OCI-M1 (cell line): ENCODE measurements at places on chromosomes 2 and 18.
A peak's percentile ranks its signal among the peaks of the same experiment; 100 is the strongest.

DNA sequence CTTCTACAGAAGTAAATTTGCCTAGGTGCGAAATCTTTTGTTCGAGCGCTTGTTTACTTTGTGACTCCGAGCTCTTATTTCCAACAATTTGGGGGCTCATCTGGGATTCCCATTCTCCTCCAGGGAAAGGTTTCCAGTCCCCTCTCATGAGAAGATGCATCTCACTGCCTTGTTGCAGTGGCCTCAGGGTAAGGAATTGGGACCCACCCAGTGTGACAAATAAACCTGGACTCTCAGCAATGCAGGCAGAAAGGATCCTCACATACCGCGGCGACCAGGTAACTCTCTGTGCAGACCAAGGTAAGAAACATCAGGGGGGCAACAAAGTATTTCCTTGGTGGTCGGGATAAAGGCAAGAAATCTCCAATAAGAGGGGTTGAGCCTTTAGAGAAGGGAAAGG lies 1169.3 kb downstream of the DSC3 start:
- no peak for DNase-seq

DNA sequence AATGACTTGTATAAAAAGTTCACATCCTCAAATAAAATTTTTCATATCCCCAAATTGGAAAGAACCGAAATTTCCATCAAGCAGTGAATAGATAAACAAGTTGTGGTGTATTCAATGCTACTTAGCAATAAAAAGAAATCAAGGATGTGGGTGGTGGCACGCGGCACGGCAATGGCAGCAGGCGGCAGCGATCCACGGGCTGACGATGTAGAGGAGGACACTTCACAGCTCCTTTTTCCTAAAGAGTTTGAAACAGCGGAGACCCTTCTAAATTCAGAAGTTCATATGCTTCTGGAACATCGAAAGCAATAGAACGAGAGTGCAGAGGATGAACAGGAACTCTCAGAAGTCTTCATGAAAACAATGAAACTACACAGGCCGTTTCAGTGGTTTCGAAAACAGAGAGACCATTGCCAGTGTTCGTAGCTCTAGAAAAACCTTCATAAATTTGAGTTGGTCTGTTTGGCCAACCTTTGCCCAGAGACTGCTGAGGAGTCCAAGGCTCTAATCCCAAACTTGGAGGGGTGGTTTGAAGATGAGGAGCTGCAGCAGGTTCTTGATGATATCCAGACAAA lies 9.8 kb upstream of the IL36A start:
- no peak for DNase-seq

DNA sequence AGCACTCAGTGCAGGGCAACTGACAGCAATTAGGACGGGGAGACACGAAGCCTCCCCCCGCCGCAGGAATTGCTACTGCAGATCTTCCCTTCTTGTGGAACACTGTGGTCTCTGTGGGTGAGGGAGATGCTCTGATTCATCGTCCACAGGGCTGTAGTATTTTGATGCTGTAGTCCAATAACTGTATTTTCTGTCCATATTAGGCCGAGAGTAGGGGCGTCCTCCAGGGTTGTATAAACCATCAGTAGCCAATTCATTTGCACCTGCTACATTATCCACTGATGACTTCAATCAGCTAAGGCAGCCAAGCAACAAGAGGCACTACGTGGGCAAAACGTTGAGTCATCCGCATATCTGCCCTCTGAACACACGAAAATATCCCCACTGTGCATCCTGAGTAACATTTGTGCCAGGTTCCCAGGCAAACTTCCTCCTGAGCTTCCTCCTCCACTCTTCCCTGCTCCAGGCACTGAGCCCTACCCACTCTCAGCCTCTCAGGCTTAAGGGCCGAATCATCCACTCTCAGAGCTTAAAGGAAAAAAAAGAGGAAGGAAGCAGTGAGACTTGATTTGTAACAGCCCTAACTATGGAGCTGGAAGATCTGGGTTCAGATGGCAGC lies 62.1 kb downstream of the LBH start:
- peak; percentile 75 for DNase-seq

DNA sequence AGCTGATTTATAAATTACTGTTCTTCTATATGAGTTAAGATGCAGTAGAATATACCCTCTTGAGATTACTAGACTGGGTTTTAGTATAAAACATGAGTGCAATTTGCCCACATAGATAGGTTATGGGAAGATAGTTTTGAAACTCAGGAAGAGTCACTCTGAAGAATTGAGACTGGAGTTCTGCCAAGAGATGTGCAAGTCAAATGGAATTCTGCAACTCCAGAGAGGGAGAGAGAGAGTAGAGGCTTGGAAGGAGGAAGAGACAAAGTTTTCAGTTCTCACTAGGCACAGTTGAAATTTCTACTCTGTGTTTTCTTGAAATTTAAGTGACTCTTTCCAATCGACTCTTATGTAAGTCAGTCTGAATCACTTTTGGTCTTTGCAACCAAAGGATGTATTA lies 878.8 kb downstream of the TSN start:
- DNase-seq: no peak

DNA sequence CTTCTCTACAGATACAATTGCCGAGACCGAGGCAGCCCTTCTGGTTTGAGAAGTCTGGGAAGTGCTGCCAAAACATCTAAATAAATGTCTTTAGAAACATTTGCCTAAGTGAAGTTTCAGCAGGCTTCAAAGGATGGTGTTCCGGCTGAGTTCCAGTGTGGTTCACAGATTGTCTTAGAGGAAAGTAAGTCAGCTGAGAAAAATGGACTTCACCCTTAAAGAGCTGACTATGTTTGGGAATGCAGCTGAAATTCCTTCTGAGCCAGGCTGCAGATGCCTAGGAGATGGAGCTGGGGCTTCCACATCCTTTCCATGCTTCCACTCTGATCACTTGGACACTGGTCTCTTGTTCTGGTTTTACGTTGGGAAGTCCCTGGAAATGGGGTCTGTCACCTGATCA lies 83.6 kb downstream of the FHOD3 start:
- no peak for DNase-seq

DNA sequence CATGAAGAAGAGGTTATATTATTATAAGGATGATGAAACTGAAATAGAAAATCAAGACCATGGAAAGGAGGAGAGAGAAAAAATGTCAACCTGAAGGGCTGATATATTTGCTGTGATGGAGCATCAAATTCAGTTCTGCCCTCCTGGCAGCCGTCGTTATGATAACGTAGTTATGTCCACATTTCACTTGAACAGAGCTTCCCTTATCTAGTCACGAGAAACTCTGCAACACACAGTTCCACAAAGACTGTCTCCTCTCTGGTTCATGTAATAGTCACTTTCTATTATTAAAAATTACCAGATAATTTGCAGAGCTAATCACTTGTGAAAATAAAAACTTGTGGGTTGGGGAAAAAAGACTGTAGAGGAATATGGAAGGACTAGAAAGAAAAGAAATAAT lies 19.5 kb upstream of the RBMS1 start:
- DNase-seq: peak; percentile 12

- peak; percentile 9 for DNase-seq
Observed at GRCh38 chr2:199230091-199230490, 227.6 kb downstream of the SATB2 start.

DNA sequence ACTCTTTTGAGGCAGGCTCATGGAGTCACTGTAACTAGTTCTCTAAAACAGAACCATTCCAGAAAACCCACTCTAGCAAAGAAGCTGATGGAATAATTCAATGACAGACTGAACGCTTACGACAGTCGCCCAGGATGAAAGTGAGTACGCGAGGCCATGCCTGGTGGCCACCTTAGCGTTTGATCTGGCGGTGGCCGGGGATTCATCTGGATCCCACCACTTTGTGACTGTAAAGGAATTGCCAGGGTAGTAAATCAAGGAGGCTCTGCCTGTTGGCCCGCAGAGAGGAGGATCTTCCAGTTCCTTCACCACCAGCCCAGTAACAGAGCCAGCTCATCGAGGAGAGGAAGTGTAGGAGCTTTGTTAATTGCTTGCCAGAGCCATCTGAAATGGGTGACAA lies 34.6 kb downstream of the GREB1 start:
- DNase-seq: no peak

DNA sequence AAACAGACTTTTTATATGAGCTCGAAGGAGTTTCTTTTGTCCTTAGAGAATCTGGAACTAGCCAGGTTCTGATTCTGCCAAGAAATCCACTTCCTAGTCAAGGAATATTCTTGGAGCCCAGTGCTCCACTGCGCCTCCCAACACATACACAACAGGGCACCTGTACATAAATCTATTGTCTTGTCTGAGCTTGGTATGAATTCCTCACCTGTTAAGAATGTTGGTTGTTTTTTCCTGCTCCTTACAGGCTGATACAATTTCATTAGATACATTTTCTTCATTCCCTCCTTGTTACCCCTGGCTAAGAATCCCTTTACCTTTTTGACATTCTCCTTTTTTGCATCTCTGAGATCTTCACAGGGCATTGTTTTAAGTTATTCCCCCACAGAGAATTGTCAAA lies 56.0 kb upstream of the FZD7 start:
- DNase-seq: no peak

GRCh38 chr2:211181626-211182025 lies 625.2 kb downstream of the CPS1 start:
- DNase-seq: no peak

- DNase-seq: no peak
Observed at GRCh38 chr2:216971593-216971992, 111.7 kb upstream of the TNP1 start.

GRCh38 chr2:203830304-203831055 lies 37.1 kb upstream of the CTLA4 start:
- DNase-seq: no peak

DNA sequence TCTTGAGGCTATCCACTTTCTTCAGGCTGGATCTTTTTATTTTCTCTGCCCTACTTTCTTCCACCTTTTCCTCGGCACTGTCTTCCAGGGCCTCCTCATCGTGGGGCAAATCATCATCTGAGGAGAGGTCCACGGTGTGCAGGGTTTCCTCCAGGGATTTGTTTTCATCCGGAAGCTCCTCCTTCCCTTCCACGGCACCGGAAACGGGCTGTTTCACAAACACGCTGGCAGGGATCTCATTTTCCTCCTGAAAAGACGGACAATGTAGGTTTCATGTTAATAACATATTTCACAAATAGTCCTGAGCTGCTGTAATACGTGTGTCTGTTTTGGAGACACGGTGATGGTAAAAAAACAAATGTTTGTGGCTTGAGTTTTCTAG lies 10.4 kb downstream of the CAVIN2 start:
- DNase-seq: no peak

DNA sequence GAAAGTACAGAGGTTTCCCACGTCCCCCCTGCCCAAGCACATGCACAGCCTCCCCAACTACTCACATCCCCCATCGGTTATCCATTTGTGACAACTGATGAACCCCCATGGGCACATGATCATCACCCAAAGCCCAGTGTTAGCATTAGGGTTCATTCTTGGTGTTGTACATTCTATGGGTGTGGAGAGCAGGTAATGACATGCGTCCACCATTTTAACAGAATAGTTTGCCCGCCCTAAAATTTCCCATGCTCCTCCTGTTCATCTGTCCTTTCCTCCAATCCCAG lies 74.3 kb downstream of the LONRF2 start:
- no peak for DNase-seq

GRCh38 chr2:234025891-234026401 lies 24.6 kb upstream of the SPP2 start:
- no peak for DNase-seq

GRCh38 chr18:36504928-36505327 lies 207.4 kb downstream of the FHOD3 start:
- no peak for DNase-seq

DNA sequence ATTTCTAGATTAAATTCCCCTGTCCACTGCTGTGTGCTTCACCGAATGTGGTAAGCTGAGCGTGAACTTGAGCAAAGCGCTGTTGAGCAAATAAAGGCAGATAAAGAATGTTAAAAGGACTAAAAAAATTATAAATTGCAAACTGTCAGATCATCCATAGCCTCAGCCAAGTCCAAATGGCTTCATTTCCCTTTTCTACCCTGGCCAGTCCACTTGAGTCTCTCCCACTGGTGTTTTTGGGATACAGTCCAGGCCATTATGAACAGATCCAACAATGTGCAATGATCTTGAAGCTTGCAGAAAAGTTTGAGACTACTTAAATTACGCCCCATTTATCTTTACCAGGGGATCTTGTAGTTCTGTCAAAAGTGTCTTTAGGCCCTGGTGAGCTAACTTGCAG lies 254.6 kb upstream of the PIK3C3 start:
- DNase-seq: no peak

DNA sequence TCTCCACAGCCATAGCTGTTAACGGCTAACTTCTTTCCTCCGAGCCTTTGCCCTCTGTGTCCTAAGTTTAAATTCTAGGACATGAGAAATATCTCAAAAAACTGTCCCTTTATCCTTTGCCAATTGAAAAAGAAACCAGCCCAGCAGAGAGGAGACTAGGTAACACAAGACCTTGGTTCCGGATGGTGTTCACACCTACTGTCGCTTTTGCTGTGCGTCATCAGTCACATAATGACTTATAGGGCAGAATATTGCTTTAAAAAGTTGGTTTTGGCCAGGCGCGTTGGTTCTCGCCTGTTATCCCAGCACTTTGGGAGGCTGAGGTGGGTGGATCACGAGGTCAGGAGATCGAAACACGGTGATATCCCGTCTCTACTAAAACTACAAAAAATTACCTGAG lies 66.2 kb downstream of the SP3 start:
- DNase-seq: no peak

DNA sequence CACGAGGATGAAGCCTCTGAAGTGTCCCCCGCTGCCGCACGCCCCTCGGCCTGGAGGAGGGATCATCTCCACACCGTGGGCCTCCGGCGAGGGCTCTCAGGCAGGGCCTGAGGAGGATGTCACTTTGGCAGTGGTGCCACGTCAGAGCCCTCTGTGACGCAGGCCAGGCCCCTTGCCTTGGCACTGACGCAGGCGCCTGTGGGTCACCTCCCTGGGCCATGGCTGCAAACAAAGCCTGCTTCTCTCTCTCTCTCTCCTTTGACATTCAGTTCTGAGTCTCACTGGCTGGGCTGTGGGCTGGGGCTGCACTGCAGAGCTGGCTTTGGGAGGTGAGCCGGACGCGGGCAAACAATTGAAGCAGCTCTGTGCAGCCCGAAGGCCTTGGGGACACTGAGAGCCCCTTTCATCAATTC lies 273.7 kb downstream of the TWIST2 start:
- no peak for DNase-seq

- DNase-seq: peak; percentile 67
Observed at GRCh38 chr2:96325041-96325883, at the start of gene ITPRIPL1. TSS of gene ITPRIPL1 (plus strand) at chr2:96325317. CDS start at chr2:96325840, 523 bp downstream.

- DNase-seq: no peak
Observed at GRCh38 chr18:14974576-14974975, 226.6 kb downstream of the ANKRD30B start.

DNA sequence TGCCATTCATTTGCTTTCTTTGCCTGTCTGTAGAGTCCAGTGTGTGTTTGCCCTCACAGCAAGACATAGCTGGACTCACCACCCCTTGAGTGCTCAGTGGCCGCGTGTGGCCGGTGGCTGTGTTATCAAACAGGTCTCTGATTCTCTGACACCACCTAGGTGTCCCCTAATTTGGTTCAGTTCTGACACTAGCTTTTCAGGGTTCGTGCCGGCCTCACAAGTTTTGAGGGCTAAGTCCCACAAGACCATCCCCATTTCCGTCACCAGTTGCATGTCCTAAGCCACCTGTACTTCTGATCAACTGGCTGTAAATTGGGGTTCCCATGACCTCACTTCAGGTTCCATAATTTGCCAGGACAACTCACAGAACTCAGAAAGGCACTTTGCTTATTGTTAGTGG lies 23.5 kb downstream of the NCK2 start:
- DNase-seq: no peak

- DNase-seq: no peak
Observed at GRCh38 chr2:160583813-160584537, 90.4 kb upstream of the RBMS1 start.

GRCh38 chr2:128433911-128434550 lies 115.4 kb upstream of the HS6ST1 start:
- DNase-seq: no peak
